ENCODE measurements at places on chromosomes 11 and 22.

- DNase-seq, result no peak
These were observed 1.7 kb upstream of the BID start for GRCh38 chr22:17775781-17776465.

GRCh38 chr11:14393889-14394288 lies 34.9 kb upstream of the RRAS2 start:
- no peak for DNase-seq

GRCh38 chr22:22982616-22983015 lies 87.7 kb upstream of the GNAZ start:
- DNase-seq, result no peak

GRCh38 chr22:46070215-46070802 lies 80.0 kb upstream of the PPARA start:
- peak; percentile 21 for DNase-seq

GRCh38 chr22:49308300-49308699 lies 519.4 kb downstream of the BRD1 start:
- DNase-seq, result no peak

GRCh38 chr11:75351541-75351790 lies at the start of gene ARRB1:
ARRB1 (minus strand) TSS chr11:75351661; CDS start chr11:75351607, 54 bp downstream.
- DNase-seq, result no peak

DNA sequence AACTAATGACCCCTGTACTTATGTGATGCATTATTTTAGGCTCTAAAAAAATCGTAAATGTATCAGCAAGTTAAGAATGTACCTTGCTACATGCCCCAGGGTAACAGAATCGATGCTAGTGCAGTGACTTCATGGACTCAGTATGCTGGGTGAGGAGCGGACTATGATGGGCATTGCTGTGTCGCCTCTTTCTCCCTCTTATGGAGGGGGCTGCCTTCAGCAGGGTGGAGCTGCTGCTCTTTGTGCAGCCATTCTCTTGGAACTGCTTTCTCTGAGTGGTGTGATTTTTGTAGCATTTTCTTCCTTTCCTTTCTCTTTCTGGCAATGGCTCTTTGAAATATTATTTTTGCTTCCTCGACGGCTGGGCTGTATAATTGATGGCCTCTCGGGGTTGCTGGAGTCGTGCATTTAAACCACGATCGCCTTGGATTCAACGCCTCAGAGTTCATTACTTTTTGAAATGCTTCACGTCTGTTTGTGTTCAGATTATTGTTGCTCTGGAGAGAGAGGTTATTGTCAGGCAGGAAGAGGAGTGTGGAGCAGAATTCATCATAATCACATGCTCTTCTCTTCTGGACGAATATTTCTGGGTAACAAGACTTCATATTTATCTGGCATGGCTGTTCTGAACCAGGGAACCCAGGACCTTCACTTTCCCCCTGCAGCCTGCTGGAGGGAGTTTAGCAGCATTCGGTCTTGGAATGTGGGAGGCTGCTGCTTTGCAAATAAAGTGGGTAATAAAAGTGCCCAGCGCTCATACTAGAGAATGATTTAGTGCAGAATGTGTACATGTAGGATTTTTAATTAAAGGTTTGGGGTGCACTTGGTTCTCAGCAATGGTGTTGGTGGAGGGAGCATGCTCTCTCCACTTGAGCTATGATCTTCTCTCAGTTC lies 804.2 kb downstream of the NTM start:
- DNase-seq, result no peak

- DNase-seq, result no peak
These were observed 194.8 kb downstream of the MIAT start for GRCh38 chr22:26852176-26852575.

GRCh38 chr11:61193596-61193995 lies 9.7 kb upstream of the PGA3 start:
- DNase-seq, result no peak

DNA sequence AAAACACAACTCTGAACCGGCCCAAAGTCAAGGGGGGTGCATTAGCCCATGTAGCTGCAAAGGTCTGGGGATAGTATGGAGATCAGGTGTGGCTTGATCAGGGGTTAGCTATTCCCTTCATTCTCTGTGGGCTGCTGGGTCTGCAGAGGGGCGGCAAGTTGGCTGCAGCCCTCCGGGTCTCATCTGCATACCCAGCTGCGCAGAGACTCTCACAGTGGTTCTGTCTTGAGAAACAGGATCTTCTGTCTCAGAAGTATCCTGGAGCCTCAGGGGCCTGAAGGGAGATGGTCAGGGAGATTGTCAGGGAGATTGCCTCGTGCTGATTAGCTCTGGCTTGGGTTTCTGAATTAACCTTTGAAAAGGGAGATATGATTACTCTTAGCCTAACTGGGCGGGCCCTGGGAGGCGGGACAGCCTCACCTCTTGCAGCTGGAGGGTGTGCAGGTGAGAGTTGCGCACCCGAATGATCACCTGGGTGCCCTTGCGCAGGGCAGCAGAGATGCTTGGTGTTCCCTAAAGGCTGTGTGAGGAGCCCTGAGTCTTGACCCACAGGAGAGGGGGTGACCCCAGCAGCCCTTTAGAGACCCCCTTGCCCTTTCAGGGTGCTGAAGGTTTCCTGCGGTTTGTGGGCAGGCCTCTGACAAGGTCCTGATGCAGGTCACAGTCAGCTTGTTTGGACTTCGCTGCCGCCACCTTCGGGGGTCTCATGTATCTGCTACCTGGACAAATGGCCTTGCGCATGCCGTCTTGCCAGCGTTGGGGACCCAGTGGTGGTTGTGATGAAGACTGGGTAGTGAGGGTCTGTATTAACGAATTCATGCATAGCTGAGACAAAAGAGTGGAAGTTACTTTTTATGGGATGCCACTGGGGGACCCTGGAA lies 7.3 kb downstream of the ARHGAP8 start:
- no peak for DNase-seq

DNA sequence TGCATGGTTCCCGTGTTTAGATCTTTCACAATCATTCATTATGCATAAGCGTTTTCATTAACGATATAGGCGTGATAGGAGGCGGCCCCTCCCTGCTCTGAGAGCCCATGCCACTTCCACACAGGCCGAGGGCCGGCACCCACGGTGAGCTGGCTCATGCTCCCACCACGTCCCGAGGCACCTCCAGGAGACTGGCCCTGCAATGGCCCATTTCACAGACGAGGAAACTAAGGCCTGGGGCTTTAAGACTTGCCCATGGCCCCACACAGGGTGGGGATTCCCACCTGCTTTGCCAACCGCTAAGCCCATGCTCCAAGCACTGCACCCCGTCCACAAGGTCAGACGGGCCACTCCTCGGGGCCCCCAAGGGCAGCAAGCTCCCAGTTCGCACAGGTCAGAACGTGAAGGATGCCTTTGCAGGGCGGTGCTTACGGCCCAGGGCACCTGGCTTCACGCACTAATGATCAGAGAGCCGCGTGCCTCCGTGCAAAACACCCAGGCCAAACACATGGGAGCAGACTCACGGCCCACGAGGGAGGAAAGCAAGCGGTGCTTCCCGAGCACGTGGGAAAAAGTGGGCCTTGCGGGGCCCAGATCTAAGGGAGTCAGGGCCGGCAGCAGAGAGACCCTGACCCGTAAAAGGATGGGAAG lies 8.3 kb downstream of the OSBPL5 start:
- DNase-seq, result no peak

GRCh38 chr11:81444297-81444696 lies 1289.4 kb downstream of the FAM181B start:
- no peak for DNase-seq

DNA sequence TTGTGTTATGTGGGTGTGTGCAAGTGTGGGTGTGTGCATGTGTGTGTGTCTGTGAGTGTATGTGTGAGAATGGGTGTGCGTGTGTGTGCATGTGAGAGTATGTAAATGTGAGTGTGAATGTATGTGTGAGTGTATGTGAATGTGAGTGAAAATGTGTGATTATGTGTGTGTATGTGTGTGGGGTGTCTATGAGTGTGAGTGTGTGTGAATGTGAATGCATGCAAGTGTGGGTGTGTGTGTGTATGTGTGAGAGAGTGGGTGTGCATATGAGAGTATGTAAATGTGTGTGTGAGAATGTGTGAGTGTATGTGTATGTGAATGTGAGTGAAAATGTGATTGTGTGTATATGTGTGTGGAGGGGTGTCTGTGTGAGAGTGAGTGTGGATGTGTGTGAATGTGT lies 1292.7 kb downstream of the TBC1D22A start:
- DNase-seq, result no peak

DNA sequence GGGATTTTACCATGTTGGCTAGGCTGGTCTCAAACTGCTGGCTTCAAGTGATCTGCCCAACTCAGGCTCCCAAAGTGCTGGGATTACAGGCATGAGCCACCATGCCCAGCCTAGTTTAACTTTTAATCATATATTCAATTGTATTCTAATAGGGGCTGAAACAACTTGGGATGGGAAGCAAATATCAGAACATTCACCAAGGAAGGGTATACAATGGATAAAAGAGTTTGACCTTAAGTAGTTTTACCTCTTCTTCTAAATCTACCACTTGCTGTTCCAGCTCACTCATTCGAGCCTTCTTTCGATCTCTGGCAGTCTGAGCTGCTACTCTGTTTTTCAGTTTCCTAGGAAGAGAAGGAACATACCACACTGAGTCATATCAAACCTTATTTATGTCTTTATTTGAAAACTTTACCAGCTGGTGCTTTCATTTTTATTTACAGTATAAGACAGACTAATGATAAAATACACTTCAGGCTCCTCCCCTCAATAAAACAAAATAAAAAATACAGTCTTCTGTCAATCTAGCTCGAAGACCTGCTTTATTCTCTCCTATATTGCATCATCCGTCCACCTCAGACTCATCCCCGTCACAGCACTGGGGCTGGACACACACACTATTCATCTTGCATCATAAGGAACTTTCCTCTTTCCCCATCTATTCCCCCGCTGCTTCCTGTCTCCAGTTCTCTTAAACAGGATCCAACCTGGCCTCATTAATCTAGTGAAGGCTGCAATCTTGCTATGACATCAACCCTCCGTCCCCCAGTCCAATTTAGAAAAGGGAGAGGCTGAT lies 1.4 kb downstream of the XBP1 start:
- peak; percentile 21 for DNase-seq

- no peak for DNase-seq
These were observed 171.8 kb downstream of the IGLL1 start for GRCh38 chr22:23408321-23408720.

- DNase-seq, result no peak
These were observed 658 bp downstream of the C11orf71 start for GRCh38 chr11:114399490-114400215.

GRCh38 chr11:9178716-9179115 lies 86.4 kb downstream of the DENND5A start:
- no peak for DNase-seq

- no peak for DNase-seq
These were observed 121.6 kb downstream of the BUD13 start for GRCh38 chr11:116651098-116651736.

GRCh38 chr11:21963013-21963412 lies 229.9 kb upstream of the ANO5 start:
- no peak for DNase-seq
